SK-N-SH treated with all-trans-retinoic acid at 6 μM for 48 hours (cell line): ENCODE measurements at places on chromosomes 16 and 17.

DNA sequence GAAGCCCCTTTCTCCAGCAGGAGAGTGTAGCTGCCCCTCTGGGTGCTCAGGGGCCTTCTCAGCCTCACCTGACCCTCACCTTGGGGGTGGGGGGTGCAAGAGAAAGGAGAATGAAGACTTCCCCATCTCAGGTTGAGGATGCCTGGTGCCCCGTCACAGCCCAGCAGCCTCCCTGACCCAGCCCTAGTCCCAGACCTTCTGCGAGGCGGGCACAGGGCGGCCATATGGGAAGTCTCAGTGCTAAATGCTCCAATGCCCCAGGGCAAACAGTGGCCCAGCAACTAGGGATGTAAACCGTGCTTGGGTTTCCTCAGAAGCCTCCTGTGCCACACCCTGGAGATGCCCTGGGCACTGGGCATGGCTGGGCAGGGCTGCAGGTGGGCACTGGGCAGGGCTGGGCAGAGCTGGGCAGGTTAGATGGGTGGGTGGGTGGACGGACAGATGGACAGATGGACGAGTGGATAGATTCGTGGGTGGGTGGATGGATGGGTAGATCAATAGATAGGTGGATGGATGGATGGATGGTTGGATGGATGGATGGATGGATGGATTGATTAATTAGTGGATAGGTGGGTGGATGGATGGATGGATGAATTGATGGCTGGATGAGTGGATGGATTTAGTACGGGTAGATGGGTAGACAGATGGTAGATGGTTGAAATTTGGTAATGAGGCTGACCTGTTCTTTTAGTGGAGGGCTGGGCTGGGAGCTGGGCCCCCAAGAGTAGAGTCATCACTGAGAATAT lies 16.8 kb downstream of the TPSD1 start:
- ATAC-seq: peak; percentile 34

DNA sequence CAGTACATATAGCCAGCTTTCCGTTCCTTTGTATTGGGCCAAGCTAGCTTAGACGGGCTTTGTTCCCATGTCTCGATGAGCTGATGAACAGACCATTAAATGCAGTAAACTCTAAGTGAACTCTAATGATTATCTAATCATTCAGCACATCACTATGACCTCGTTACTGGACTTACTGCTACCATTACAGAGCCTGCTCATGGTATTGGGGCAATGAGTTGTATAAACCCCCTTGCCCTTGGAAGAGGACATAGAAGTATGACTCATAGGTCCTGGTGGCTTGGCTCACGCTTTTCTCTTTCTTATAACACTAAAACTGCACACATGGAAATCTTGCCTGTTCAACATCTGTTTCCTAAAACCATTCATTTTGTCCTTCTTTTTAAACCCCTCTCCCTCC lies 93.6 kb upstream of the DYNLRB2 start:
- ATAC-seq: no peak

DNA sequence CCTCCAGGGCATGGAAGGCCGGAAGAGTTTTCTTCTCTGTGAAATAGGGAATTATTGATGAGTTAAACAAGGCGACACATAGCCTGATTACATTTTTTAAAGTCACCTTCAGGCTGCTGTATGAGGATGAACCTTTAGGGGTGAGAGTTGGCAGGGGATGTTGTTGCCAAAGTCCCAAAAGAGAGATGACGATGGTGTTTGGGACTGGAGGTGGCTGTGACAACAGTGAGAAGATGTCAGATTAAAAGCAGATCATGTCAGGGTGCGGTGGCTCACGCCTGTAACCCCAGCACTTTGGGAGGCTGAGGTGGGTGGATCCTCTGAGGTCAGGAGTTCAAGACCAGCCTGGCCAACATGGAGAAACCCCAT lies 16.8 kb upstream of the ASGR2 start:
- no peak for ATAC-seq

DNA sequence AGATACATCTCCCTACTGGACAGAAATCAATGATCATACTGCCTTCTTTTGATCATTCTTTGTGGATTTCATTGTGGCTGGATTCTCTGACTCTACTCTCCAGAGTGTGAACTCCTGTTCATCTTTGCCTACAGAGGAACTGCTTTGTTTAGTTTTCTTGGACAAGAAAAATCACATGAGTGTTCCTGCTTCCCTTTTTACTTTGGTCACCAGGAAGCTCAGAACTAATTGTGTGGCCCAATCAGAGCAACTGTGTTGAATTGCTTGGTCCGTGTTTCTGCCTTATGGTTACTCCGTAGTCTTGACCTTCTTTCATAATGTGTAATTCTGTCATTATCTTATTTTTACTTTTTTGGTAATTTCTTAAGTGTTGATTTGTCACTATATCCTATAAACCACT lies 97.0 kb downstream of the MAF start:
- ATAC-seq: no peak

GRCh38 chr17:66777689-66778225 lies 57.2 kb upstream of the CACNG5 start:
- no peak for ATAC-seq

GRCh38 chr17:19978209-19978802 lies 678 bp upstream of the AKAP10 start:
- ATAC-seq: no peak

GRCh38 chr16:1181404-1182315 lies 28.8 kb downstream of the CACNA1H start:
- no peak for ATAC-seq

GRCh38 chr17:63434951-63435571 lies 11.0 kb downstream of the CYB561 start:
- ATAC-seq: peak; percentile 23

- no peak for ATAC-seq
Observed at GRCh38 chr17:36214918-36215317, 4.1 kb downstream of the CCL4L2 start.

DNA sequence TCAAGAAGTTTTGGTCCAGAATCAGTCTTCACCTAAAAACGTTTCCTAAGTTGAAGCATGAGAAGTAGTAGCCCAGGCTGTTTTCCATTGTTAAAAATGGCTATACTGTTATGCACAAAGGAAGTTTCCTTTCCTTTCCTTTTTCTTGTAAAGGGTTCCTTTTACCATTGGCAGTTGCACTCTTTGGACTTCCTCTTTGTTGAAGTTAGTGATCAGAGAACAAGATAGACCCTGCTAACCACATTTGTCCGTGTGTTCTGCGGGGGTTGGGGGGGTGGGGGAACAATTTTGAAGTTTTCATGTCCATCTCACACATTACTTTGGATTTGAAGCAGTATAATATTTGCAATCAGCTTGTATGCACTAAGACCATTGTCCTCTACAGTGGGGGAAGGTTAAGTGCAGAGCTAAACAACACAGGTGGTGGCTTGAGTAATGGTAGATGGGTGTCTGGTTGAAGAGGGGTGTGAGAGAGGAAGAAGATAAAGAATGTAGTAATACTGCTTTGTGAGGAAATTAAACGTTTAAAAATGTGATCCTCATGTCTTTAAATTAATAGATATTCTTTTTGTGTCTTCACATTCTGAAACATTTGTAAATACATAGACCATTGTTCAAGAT lies 1.4 kb downstream of the LPCAT2 start:
- no peak; the same call in 2 of the 3 replicates for ATAC-seq
